Suppressor macrophage (primary cell): ENCODE measurements at places on chromosomes 4 and X.

DNA sequence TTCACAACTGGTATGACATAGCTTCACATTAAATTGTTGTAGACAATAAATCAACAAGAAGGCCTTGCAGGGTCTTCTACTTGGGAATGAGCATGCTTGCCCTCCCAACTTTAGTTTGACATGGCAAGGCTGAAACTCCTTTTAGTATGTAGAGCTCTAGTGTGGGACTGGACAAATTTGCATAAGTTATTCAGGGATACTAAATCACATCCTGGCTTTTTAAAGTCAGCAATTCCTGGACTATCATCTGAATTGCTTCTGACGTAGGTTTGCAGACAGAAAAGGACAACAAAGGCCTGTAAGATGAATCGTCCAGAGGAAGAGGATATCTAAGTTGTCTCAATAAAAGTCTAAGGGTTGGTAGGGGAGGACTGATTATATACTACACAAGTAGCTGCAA is 123.0 kb upstream of the MAGEB16 start:
- DNase-seq = no peak

DNA sequence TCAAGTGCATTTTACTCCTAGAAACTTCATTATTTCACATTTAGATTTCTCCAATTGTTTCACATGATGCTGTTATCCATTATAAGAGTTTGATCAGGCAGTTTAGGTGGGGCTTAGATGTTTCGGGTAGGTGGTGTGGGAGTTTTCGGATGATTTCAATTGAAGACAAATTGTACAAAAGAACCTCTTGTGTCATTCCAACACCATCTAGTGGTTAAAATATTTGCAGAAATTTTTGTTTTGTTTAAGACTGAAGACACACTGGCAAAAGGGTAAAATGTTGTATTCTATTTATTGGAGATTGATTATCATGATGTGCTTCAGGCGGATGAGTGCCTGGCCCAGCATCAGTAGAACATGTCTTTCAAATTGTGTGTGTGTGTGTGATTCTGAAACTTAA is 212.7 kb downstream of the SH3BGRL start:
- DNase-seq = no peak

DNA sequence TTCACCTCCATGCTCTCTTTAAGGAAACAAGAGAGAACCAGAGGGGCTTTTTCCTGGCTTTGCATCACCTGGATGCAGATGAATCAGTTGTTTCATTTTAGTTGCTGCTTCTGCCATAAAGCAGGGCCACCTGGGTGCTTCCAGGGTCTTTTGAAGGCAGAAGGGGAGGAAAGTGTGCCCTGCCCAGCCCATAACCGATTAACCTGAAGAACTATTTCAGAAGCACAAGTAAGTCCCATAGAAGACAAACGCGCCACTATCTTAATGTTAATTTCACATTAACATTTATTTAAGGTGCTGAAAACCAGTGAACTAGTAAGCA is 32.1 kb downstream of the IRF2 start:
- DNase-seq = no peak

DNA sequence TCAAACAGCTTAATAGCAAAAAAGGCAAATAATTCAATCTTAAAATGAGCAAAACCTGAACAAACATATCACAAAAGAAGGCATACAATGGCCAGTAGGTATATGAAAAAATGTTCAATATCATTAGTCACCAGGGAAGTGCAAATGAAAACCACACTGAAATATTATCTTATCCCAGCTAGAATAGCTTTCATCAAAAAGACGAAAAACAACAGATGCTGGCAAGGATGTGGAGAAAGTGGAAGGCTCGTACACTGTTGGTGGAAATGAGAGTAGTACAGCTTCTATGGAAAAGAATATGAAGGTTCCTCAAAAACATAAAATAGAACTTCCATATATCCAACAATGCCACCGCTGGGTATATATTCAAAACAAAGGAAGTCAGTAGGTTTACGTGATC is 29.3 kb upstream of the ANXA10 start:
- DNase-seq = no peak

- DNase-seq = peak; percentile 95
These were observed at the start of gene ACOT9 for GRCh38 chrX:23742697-23743622. TSS of gene ACOT9 (minus strand) at chrX:23743276. CDS start at chrX:23743144, 132 bp downstream.

- DNase-seq = no peak
These were observed 14.0 kb upstream of the HMGB3 start for GRCh38 chrX:150968862-150969720.

GRCh38 chrX:57596109-57596508 is 4.3 kb downstream of the ZXDB start:
- no peak for DNase-seq

DNA sequence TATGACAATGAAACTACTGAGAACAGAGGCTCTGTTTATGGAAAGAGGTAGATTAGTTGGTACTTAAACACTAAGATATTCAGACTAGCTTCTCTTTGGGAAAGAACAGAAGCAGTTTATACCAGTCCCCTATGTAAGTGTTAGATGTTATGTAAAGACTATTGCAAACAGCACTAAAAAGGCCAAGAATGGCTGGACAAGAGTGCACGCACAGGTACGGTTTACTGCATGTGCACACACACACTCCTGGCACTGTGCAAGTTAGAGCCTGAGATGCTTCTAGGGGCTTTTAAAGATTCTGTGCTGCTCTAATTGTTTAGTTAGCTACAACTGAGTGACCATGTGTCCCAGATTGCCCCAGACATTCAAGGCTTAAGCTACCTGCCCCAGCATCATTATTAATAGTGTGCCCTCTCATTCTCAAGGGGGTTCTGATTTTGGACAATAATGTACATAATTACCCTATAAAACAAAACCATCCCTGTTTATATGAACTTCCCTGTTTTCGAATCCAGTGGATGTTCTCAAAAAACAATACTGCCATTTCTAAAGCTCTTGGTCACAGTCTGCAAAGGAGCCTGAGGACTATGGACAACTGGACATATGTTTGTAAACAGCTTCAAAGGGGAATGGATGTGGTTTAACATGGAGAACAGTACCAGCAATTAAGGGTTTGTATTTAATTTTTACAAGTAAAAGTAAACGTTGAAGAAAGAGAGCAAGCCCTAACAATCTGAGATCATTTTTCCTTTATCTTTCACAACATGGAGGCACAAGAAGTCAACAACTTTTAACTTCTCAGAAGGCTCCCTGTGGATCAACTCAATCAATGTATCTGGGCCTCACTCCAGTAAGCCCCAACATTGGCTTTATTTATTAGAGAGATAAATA is 2.0 kb downstream of the SETD7 start:
- peak; percentile 10 for DNase-seq

DNA sequence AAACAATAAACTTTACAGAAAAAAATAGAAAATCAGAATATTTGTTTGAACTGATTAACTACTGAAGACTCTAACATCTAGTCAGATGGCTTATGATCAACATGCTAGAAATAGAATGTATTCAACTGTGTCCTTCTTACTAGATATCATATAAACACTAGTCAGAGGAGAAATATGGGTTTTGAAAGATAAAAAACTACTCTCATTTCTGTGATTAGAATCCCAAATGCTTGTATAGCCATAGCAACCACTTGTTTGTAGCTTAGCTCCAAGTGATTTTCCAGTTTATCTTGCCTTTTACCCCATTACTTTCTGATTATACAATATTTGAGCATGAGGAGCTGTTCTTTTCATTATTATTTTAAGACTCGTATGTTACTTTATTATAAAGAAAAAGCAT is 31.2 kb downstream of the USP38 start:
- DNase-seq = no peak
